ENCODE measurements at places on chromosomes 16 and 17.

GRCh38 chr16:66954097-66954659, 6.9 kb upstream of the CES3 start:
- DNase-seq, result peak; percentile 51

- DNase-seq, result no peak
Observed at GRCh38 chr16:68469796-68470460, 21.6 kb upstream of the SMPD3 start.

- DNase-seq, result no peak
Observed at GRCh38 chr16:57166451-57166850, 19.4 kb downstream of the PSME3IP1 start.

- DNase-seq, result no peak
Observed at GRCh38 chr17:40402668-40403067, 15.0 kb downstream of the TOP2A start.

GRCh38 chr17:48679385-48680096, 42.8 kb downstream of the PRAC1 start:
- no peak for DNase-seq

DNA sequence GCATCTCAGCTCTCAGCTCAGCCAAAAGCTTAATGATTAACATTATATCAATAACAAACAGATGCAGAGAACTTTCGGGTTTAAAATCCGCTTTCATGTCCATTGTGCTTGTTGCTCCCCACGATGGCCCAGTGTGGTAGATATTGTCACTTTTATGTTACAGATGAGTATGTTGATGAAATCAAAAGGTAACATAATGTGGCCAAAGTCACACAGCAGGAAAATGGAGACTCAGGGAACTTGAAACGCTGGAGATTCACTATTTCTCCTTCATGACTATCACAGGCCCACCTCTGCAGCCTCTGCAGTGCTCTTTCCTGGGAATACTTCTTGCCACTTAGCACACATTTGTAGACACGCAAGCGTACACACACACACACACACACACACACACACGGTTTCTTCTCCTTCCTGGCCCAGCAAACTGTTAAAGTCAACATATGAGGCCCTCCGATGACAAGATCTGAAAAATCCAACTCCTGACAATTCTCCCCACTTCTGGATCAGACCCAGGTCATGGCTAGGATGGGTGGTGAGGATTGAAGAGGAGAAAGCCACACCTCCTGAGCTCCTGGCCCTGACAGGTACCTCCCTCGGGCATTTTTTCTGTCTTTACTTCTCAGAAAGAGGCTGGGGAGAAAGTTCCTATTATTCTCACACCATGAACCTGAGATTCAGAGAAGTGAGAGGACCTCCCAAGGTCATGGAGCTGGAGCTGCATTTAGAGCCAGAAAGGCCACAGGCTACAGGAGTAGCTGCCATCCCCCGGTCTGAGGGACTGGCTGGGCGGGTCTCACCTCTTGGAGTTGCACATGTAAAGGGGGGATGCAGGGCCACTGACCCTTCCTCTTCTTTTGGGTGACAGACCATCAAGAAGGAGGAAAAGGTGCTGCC, 9.7 kb downstream of the DRC7 start:
- no peak for DNase-seq

DNA sequence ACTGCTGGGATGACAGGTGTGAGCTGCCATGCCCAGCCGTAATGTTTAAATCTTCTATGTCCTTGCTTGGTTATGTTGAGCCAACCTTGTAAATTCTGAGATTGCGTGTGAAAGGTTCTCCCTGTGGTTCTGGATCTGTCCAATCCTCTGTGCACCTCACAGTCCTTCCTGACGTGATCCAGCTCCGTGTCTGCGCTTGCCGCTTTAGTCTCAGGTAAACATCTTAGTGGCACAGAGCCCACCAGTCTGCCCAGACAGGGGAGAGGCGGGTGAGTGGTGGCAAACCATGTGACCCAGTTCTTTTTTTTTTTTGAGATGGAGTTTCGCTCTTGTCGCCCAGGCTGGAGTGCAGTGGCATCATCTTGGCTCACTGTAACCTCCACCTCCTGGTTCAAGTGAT, 13.9 kb downstream of the SLC25A10 start:
- no peak for DNase-seq
